Spinal cord (tissue), 10 donors: ENCODE measurements at places on chromosomes 4 and X.

DNA sequence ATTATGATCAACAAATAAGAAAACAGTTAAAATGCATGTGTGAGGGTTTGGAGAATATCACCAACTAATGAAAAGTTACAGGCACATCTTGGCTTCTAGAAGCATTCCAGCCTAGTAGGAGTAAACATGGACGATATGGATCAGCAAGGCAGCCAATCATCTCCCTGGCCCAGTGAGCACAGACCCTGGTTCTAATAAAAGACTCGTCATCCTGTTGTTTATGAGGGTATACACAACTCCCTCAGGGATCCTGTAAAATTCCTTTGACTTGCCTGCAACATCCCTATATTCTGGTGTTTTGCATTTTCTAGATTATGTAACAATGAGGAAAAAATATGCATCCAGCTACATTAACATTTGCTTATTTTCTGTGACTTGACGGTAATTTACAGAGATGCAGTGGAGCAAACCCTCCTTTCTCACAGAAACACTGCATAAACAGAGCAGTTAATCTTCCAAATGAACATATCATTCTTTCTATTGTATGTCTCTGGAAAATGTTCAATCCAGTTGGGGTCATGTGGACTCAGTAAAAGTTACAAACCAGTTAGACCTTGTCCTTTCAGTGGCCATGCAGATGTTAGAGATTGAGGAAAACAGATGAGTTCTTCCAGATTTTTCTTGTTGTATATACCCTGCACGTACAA lies 88.9 kb upstream of the NDP start:
- peaks cover 9% of the 10 kb centered on the region for H3K27me3 ChIP-seq
- DNase-seq: no peak
- H3K4me3 ChIP-seq: no peak overlapping the region
- no peaks in the 10 kb centered on the region for H3K36me3 ChIP-seq

DNA sequence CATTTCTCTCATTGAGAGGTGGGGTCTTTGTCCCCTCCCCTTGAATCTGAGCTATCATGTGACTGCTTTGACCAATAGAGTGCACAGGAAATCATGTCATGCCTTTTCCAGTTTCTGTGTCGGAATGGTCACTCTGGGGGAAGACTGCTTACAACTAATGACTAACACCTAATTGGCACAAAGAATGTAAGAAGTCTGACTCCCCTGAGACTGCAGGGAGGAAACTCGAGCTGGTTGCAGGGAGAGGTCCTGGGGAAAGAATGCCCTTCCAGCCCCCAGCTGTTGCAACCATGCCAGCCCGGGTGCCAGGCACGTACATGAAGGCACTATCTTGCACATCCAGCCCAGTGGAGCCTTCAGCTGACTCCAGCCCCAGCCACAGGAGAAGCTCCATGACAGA lies 254.2 kb downstream of the DHX15 start:
- H3K4me1 ChIP-seq: peaks cover 9% of the 10 kb centered on the region
- no peaks in the 10 kb centered on the region for H3K36me3 ChIP-seq
- H3K27me3 ChIP-seq: no peaks in the 10 kb centered on the region
- DNase-seq: no peak

DNA sequence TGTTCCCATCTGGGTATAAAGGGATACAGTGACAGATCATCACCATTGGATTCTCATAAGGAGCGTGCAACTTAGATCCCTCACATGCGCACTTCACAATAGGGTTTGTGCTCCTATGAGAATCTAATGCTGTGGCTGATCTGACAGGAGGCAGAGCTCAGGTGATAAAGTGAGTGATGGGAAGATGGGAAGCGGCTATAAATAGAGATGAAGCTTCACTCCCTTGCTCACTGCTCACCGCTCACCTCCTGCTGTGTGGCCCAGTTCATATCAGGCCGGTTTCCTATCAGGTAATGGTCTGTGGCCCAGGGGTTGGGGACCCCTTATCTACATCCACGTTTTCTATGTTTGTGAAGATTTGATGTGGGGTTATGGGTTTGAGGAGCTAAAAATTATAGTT lies 43.7 kb downstream of the FAT4 start:
- H3K4me1 ChIP-seq: no peaks in the 10 kb centered on the region
- no peak overlapping the region for H3K4me3 ChIP-seq
- H3K27ac ChIP-seq: no peak overlapping the region
- no peaks in the 10 kb centered on the region for H3K27me3 ChIP-seq
- DNase-seq: no peak
- H3K36me3 ChIP-seq: no peaks in the 10 kb centered on the region

DNA sequence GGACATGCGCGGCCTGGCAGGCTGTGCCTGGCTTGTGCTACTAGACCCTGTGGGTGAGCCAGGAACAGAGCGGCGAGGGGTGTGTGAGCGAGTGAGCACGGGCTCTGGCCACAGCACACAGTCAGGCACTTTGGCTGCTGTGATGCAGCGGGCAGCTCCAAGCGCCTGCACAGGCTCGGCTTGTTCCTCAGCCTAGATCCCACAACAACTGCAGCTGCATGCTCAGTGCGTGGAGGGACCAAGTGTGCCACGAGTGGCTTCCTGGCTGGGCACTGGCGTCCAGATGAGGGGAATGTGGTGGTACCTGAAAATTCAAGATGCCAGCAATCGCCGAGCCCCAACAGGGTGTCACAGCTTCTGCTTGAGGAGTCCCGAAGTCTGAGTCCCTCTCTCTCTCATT lies 1056.6 kb downstream of the RAPGEF2 start:
- no peaks in the 10 kb centered on the region for H3K36me3 ChIP-seq
- no peak overlapping the region for H3K4me3 ChIP-seq
- H3K4me1 ChIP-seq: no peaks in the 10 kb centered on the region
- no peak overlapping the region for H3K27ac ChIP-seq
- no peak for DNase-seq

DNA sequence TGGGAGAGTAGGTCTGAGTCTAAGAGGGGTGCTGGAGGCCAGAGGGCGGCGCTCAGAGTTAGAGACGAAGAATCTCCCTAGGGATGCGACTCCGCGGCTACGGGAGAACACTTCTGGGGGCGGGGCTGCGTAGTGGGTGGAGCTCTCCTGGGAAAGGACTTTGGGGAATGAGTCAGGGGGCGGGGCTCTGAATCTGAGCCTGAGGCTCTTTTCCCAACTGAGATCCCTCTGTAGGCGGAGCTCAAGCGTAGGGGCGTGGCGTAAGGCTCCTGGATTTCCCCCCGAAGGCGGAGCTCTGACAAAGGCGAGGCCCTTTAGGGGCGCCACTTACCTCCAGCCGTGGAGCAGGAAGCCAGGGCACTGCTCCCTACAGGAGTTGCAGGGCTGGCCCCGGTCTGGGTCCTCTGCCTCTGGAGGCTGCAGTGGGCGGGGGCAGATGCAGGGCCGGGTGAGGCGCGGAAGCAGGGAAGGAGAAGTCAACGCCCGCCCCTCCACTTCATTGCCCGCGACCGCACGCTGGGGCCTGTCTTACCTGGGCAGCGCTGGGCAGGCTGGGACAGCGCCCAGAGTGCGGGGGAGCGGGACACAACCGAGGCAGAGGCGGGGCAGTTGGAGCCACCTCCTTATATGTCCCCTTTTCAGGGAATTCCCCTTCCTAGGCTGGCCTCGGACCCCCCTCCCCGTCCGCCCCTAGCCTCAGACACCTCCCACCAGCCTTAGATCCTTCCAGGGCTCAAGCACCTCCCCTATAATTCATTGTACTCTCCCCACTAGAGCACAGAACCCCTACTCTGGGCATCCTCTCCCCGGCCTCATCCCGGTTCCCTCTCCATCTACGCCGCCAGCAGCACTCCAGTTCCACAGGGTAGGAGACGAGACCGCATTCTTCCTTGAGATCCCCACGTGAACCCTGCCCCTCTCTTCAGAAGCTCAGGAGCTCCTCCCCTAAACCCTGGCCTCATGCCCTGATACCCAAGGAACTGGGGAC lies 1.6 kb downstream of the PRICKLE3 start:
- H3K4me3 ChIP-seq: peak overlapping the region; percentile 36
- peaks cover 9% of the 10 kb centered on the region for H3K36me3 ChIP-seq
- no peak for DNase-seq
- H3K4me1 ChIP-seq: peaks cover 32% of the 10 kb centered on the region
- no peaks in the 10 kb centered on the region for H3K27me3 ChIP-seq

DNA sequence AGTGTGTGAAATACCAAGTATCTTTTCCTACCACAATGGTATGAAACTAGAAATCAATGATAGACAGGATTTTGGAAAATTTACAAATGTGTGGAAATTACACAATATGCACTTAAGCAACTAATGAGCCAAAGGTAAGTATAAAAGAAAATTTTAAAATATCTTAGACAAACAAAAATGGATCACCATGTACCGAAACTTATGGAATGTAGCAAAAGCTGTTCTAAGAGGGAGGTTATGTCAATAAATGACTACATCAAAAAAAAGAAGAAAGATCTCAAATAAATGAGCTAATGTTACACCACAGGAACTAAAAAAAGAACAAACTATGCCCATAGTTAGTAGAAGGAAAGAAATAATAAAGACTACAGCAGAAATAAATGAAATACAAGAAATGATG lies 1084.1 kb downstream of the TECRL start:
- no peak for DNase-seq
- H3K4me1 ChIP-seq: no peaks in the 10 kb centered on the region
- H3K4me3 ChIP-seq: no peak overlapping the region
- no peaks in the 10 kb centered on the region for H3K36me3 ChIP-seq

DNA sequence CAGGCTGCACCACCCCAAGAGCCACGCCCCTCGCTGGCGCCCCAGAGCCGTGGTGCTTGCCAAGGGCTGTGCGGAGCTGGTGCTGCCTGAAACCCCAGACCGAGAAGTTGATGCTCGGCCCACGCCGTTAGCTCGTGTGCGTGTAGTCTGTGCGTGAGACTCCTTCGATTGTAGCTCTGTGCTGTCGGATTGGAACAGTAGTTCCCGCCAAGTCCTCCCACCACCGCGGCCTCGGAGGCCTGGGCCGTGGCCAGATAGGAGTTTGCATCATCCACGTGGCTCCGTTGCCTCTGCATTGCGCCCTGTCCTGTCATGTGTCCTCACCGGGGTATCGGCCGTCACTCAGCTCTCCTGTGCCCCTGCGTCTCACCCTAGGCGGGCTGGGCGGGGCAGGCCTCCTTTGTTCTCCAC lies 24.2 kb downstream of the TNIP2 start:
- H3K36me3 ChIP-seq: peaks cover 46% of the 10 kb centered on the region
- no peak overlapping the region for H3K4me3 ChIP-seq
